Stimulated activated CD8-positive, alpha-beta memory T cell treated with anti-CD3 and anti-CD28 coated beads, Interleukin-4, amount 100 ng/mL, for 1 hour (primary cell): ENCODE measurements at places on chromosomes 12 and 14.

- DNase-seq = no peak
Observed at GRCh38 chr14:95250936-95251335, 68.8 kb downstream of the CLMN start.

- no peak for DNase-seq
Observed at GRCh38 chr14:103562179-103562428, 353 bp downstream of the BAG5 start.

DNA sequence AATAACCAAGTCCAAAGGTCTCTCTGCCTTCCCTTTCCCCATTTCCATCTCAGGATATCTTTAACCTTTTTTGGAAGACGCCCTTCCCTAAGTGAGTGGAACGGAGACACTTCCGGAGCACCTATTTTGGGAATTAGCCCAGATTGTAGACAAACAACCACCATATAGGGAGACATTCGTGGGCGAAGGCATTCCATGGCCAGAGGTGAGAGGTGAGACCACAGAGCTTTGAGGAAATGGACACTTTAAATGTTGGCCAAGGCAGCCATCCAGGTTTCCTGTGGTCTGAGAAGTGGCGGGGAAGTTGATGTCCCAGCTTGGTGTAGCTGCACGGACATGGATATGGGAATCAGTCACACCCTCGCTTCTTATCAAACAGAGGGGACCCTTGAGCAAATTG lies 69.4 kb upstream of the BDKRB2 start:
- no peak for DNase-seq

DNA sequence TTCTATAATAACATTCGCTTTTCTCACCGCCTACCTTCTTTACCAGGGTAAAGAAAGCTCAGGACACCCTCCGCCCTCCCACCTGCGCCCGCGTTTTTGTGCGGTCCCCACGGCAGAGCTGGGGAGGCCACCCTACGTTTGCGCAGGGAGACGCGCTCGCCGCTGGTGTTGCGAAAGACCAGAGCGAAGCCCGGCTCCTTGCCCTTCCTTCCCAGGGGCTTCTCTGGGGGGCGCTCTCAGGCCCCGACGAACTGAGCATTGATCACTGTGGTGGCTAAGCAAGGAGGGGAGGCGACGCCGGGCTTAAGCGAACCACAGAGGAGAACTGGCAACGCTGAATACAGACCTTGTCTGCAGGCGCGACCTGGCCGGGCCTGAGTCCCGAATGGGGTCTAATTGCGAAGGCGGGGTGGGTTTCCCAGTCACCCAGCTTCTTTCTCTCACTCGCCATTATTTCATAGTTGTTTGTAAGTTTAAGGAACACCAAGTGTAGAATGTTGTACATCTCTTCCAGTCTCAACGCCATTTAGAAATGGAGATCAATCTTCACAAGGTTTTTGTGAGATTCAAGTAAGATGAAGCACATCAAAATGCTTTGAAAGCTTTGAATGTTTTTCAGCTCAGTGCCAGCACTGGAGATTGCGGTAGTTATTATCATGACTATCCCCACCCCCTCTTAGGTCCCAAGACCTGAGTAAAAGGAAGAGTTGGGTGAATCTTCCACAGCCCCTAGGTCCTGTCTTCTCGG lies 1.7 kb upstream of the NKX2-1 start:
- DNase-seq = no peak

DNA sequence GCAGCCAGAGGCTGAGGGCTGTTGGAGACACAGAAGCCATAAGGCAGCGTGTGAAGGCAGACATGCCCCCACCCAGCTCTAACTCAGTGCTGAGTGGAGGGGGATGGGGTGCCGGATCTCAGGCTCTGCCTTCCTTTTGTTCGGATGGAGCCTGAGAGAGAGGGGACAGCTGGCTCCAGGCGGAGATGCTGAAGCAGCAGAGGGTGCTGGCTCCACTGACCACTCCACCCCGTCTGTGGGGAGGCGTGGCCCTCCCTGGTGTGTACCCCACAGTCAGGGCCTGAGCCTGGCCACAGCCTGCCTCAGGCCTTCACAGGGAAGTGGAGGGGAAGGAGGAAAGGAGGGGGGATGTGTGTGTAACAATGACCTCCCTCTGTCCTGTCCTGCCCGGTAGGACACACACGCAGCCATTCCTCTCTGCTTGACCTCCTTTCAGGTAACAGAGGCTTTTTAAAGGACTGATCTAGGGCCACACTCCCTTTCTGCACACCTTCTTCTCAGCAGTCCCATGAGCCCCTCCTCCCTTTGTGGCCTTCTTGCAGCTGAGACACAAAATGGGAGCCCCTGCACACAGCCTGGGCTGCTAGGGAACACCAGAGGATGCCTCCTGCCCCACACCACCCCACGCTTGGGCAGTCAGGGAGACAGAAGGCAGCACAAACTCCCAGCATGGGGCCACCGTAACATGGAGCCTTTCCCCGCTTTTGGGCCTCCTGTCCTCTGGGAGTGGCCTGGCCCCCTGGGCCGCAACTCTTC lies 9.6 kb upstream of the ENDOU start:
- DNase-seq = no peak

DNA sequence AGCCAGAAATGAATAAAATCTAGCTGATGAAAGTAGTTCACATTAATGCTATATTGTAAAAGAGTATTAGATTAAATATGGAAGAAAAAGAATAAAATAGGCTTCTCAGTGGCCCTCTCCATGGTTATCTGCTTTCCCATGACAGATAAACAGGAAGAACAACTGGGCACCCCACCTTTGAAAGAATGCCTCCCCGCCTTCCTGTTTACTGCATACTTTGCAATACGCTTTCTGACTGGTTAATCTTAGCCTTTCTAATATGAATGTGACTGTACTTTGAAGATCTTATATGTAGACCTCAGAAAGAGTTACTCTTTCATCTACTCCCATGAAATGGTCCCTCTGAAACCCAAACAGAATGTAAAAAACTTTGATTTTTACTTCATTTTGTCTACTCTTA lies 34.1 kb upstream of the DAAM1 start:
- no peak for DNase-seq

DNA sequence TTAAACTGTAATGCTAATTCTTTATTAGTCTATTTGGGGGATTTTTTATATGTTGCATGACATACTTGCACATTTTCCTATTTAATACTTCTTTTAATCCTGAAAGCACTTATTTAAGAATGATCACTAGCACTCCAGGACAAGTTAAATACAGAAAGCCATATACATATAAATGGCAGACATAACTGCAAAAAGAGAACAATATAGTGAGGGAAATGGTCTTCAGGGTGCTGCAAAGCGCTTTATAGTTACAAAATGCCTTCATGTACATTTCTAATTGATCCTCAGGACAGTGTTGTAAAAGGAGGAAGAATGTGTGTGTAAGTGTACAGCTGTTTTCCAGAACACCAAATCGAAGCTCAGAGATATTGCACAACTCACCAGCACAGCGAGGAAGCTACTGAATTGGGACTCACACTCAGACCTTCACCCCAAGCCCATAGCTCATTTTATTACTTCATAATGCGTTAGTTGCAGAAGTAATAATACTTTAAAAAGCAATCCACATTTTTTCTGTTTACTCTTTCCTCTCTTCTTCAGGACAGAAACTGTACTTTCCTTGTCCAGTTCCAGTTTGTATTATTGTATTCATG lies 428.2 kb downstream of the RAD51B start:
- DNase-seq = no peak

DNA sequence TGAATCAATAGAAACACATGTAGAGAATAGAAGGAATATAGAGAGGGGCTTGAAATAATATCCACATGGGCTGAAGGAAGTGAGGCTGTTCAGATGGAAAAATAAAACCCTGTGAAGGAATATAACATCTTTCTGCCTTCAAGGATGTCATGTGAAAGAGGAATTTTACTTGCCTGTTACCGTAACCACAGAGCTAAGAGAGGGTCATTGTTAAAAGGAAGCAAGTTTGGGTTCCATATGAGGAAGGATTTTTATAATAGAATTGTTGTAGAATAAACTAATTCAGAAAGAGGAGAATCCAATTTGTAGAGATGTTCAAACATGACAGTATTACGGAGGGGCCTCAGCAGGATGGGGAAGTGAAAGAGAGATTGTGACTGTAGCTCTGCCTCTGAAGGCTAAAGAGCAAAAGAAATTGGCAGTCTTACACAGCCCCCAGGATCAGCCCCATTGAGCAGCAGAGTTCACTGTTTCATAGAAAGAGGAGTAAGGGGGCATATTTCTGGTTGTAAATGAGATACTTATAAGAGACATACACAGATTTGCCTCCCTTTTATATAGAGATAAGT lies 41.8 kb upstream of the PTPRR start:
- DNase-seq = no peak
